ENCODE measurements at places on chromosomes 13 and 19.

- no peak for DNase-seq
Measured at GRCh38 chr19:17775245-17775927, 19.6 kb upstream of the B3GNT3 start.

DNA sequence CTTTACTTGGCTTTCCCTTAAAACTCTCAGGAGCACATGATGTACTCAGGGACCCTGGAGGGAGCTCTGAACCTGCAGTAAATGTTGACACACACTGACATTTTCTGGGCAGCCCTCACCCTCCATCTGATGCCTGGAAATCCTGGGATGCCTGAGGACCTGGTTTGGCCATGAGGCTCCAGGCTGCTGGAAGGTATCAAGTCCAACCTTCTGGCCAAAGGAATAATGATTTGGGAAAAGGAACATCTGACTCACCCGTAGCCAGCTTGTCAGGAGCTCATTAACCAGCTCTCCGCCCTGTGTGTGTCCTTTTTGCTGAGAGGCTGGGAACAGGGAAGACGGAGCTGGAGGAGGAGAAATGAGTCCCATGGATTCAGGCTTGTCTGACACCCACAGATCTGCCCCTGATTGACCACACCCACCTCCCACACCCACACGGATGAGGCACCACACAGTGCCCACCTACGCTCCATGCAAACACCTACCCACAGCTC lies 10.3 kb downstream of the ZNF558 start:
- DNase-seq = no peak

GRCh38 chr13:36163809-36164308 lies 32.7 kb upstream of the DCLK1 start:
- DNase-seq = no peak

DNA sequence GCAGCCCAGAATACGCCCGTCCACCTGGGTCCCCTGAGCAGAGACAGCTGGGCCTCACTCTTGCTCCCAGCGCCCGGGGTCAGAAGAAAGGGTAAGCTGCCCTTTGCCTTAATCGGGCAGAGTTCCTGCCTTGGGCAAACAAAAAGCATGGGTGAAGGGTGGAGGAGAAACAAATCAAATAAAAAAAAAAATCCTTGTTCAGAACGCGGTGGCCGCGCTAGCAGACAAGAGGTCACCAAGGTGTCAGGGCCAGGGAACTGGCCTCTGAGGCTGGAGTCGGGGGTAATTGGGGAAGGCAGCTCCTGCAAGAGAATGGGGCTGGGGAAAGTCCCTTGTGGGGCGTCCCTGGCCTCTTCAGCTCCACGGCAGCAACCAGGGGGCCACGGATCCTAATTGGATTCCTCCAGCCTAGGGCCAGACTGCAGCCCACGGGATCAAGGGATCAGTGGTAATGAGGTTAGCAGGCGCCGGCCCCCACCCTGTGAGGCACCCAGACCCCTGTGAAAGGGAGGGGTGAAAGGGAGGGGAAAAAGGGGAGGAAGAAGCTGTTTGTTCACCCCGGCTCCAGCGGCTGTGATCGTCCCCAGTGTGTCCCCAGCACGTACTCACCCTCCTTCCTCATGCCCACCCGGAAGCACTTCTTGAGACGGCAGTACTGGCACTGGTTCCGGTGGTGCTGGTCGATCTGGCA lies 5.5 kb downstream of the NR2F6 start:
- no peak for DNase-seq

DNA sequence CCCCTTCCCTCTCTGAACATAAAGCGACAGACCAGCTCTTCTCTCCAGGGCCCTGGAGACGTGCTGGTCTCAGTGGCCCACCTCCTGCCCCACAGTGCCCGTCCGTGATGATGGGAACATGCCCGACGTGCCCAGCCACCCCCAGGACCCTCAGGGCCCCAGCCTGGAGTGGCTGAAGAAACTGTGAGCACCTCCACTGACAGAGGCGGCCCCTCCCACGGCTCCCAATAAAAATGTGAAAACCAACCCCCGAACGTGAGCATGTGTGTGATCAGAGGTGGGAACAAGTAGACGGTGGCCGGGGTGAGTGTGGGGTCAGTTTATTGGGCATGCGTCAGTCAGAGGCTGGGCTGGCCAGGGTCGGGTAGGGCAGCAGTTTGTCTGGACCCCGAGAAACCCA lies 4.1 kb downstream of the NDUFA3 start:
- DNase-seq = peak; percentile 70

- no peak for DNase-seq
Measured at GRCh38 chr13:113499936-113500335, 9.4 kb upstream of the DCUN1D2 start.

- DNase-seq = no peak
Measured at GRCh38 chr13:58190577-58190976, 559.0 kb downstream of the PCDH17 start.

GRCh38 chr19:47414469-47414868 lies 4.9 kb downstream of the MEIS3 start:
- no peak for DNase-seq

GRCh38 chr13:28423010-28423409 lies 71.9 kb downstream of the FLT1 start:
- no peak for DNase-seq

DNA sequence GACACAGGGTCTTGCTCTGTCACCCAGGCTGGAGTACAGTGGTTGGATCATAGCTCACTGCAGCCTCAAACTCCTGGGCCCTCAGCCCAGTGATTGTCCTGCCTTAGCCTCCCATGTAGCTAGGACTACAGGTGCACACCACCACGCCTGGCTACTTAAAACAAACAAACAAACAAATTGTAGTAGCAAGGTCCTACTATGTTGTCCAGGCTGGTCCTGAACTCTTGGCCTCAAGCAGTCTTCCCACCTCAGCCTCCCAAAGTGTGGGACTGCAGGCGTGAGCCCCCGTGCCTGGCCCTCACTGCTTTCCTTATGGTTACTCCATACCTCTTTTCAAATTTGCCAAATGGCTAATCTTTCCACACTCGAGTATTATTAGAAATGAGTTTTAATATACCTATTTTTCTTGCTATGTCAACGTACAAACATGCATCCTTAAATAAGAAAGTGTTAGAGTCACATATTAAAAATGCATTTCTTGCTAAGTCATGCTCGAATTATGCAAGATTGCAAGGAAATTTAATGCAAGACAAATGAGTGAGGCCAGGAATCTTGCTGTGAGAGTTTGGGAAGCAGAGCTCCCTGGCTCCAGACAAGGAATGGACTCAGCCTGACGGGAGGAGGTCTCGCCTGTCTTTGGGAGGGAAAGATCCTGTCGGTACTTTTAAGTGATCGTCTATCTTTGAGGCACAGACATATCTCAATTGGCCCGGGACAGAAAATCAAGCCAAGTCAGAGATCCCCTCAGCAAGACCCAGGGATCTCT lies 39.4 kb downstream of the RFX2 start:
- DNase-seq = peak; percentile 24

DNA sequence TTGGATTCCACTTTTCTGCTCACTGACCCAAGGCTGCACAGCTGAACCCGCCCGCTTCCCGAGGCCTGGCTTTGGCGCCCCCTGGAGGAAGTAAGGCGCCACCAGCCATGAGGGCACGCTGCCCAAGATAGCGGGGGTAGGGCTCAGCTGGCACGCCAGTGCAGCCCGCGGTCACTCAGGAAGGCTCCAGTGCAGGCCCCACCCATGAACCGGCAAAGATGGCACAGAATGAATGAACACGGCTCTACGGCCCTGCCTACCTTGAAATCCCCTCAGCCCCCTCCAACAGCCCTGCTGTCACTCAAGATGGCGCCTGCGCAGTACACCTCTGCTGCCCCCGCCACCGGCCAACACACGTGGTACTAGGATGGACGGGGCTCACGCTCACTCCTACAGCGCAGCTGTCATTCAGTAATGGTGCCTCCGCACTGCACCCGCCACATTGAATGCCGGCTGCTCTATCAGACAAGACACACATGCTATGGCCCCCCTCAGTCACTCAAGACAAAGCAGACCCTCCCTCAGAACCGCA lies 3.0 kb downstream of the PEG3 start:
- DNase-seq = no peak

DNA sequence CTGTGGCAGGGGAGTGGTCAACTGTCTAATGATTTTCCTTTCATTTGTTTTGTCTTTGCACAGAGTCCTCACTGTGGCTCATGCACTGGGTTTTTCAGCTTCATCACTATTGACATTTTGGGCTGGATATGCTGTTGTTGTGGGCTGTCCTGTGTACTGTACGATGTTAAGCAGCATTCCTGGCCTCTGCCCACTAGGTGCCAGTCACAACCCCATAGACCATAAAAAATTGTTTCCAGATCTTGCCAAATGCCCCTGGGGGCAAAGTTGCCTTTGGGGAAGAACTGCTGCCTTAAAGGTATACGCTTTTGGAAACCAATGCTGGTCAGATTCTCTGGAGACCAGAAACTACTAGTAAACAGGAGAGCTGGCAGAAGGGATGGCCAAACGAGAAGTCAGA lies 310.4 kb downstream of the SPRY2 start:
- DNase-seq = no peak

- DNase-seq = no peak
Measured at GRCh38 chr13:97381189-97381588, 52.8 kb upstream of the RAP2A start.

GRCh38 chr19:32627714-32628270 lies 46.8 kb downstream of the PDCD5 start:
- no peak for DNase-seq

- no peak for DNase-seq
Measured at GRCh38 chr19:31261603-31262212, 87.5 kb downstream of the TSHZ3 start.

GRCh38 chr13:109406376-109406992 lies 379.9 kb downstream of the IRS2 start:
- no peak for DNase-seq
